Activated CD4-positive, alpha-beta T cell treated with anti-CD3 and anti-CD28 coated beads, Interleukin-2, amount 50 U/mL, for 1 hour (primary cell): ENCODE measurements at places on chromosomes 12 and 14.

DNA sequence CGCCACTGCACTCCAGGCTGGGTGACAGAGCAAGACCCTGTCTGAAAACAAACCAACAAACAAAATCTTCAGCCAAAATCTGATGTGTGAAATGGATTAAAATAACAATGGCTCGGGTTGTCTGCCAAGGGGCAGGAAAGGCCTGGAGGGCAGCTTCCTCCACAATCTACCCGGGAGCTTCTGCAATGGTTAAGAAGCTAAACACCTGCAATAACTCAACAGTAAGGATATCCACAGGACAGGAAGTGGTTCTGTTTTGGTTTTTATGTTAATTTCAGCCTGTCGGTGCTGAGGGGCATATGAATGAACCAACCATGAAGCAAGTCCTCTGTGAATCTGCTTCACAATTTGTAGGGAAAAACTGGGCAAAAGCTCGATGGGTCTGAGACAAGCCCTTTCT is 34.4 kb downstream of the RAD52 start:
- no peak for DNase-seq

- DNase-seq: no peak
Observed at GRCh38 chr12:82210882-82211281, 147.3 kb downstream of the CCDC59 start.

GRCh38 chr14:89849931-89850330 is 104.6 kb downstream of the EFCAB11 start:
- DNase-seq: no peak

DNA sequence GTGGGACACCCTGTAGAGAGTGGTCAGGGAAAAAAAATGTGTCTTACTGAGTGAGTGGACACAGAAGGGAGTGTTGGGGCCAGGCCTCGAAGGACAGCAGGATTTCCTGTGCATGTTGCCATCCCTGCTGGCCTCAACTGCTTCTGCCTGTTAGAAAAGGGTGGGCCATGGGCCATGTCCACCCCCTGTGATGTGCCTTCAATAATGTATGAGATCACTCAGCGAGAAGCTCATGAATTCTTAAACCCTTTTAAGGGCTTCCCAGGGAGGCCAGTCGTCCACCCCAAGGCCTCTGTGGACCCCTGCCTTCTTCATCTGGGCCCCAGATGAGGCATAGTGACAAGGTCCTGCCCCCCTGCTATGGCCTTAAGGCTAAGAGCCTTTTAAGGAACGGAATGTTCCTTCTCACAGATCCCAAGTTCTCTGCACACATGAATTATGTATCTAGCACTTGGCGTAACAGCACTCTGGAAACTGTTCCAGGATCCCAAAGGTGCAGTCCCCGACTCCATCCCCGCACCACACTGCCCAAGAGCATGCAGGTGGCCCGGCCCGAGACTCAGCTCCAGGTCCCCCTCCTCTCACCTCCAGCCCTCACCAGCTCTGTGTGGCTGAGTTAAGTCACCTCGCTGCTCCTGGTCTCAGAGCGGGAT is 8.9 kb upstream of the C14orf132 start:
- DNase-seq: no peak

- no peak for DNase-seq
Observed at GRCh38 chr12:120130011-120130410, 13.5 kb upstream of the RAB35 start.

GRCh38 chr12:76830436-76830835 is 48.4 kb downstream of the CSRP2 start:
- DNase-seq: no peak

GRCh38 chr14:97942921-97943320 is 1145.7 kb downstream of the VRK1 start:
- DNase-seq: no peak

DNA sequence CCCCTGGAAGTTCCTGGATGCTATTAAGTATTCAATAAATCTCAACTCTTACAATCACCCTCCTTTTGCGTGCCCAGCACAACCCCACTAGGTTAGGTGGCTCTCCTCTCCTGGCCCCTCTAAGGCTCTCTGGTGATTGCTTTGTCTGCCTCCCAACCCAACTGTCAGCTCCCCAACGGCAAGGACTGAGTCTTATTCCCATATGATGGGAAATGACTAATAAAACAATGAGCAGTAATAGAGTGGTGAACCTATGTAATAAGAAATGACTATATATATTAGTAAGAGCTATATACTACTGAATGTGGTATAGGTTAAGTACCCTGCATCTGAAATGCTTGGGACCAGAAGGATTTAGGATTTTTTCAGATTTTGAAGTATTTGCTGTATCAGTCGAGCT is 8.1 kb downstream of the APPL2 start:
- no peak for DNase-seq

DNA sequence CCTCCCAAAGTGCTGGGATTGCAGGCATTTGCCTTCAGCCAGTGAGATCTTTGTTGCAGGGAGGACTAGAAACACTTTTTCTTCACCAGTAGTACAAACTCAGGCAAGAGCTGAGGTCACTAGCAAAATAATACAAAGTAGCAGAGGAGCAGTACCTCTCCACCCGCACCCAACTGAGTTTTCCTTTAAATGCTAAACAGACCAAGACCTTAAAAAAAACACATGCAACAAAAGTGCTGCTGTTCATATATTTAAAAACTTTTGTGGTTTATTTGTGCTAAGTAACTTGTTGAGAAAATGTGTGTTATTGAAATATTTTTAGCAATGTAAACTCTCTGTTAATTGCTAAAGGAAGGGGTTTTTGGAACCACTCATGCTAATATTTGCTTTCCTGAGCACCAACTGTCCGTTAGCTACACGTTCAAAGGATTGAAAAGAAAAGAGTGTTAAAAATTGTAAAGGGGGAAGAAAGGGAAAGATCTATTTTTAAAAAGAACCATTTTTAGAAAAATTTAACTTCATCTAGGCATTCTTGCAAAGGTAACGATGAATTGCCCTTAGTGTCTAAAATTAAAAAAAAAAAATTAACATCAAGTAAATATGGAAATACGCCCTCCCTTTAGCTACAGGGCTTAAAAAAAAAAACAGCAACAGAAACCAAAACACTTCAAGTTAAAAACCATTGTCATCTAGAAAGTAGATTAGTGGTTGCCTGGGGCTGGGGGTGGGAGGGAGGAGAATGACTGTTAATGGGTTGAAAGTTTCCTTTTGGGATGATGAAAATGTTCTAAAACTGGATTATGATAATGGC is 114.0 kb upstream of the KRAS start:
- no peak for DNase-seq

DNA sequence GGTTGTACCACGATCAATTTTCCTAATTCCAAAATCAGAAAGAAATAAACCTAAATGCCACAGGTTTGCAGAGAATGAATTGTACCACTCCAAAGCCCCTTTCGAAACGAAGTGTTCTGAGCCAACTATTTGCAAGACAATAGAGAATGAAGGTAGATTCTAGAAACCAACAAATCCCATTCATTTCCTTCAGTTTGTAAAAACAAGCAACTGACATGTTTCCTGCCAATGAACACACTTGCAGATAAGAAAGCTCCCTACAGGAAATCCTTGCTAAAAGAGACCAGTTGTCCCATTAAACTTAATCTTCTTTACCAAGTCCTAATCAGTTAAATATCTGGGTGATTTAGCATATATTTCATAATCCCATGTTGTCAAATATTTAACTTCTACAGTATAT is 198.4 kb upstream of the FOXN3 start:
- DNase-seq: no peak

- no peak for DNase-seq
Observed at GRCh38 chr12:131528667-131529066, 182.2 kb upstream of the SFSWAP start.

- no peak for DNase-seq
Observed at GRCh38 chr14:51811706-51812105, 48.7 kb upstream of the GNG2 start.

DNA sequence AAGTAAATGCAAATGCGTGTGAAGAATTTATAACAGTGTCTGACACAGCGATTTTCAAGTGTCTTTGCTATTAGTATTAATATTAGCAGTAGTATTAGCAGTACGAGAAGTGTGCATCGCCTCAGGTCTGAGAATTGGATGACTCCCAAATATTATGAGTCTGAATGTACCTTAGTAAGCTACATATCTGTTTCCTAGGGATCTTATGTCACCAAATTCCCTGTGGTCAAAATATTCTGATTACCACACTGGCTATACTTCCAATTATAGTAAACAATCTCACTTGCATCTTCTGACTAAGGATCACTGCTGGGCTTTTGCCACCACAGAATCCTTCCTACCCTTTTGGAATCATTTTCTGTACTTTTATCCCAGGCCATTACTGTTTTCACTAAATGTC is 396.0 kb upstream of the MIS18BP1 start:
- no peak for DNase-seq

DNA sequence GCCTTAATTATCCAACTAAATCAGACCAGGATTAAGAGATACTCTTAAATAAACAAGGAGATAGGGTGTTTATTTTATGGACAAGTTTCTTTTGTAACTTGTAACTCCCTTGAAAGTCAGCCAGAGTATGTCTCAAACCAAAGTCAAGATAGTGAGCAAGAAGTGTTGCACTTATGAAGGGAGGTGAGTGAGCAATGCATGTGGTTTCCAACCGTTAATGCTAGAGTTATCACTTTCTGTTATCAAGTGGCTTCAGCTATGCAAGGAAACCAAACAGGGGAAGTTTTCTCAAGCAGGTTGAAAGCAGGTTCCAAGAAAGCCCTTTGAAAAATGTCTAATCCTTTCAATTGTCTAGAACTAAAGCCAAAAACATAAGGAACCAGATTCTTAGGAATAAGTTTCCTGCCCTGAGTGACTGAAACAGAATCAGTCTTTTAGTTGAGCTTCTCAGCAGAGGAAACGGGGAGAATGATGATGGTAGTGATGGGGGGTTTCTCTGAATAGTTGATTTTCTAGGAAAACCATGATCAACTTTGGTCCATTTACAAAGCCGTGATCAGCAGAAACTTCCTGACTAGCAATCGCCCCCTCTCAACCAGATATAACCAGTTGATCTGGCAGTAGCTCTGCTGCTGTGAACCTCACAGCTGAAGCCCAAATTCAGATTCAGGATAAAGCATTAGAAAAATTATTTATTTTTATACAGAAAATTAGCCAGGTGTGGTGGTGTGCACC is 128.4 kb downstream of the DAD1 start:
- no peak for DNase-seq

- DNase-seq: no peak
Observed at GRCh38 chr12:67911275-67911600, 78.0 kb upstream of the IFNG-AS1 start.
